ENCODE measurements at places on chromosomes 16 and 17.

- DNase-seq, result peak; percentile 7
Observed at GRCh38 chr16:25051406-25052150, 36.4 kb upstream of the ARHGAP17 start.

DNA sequence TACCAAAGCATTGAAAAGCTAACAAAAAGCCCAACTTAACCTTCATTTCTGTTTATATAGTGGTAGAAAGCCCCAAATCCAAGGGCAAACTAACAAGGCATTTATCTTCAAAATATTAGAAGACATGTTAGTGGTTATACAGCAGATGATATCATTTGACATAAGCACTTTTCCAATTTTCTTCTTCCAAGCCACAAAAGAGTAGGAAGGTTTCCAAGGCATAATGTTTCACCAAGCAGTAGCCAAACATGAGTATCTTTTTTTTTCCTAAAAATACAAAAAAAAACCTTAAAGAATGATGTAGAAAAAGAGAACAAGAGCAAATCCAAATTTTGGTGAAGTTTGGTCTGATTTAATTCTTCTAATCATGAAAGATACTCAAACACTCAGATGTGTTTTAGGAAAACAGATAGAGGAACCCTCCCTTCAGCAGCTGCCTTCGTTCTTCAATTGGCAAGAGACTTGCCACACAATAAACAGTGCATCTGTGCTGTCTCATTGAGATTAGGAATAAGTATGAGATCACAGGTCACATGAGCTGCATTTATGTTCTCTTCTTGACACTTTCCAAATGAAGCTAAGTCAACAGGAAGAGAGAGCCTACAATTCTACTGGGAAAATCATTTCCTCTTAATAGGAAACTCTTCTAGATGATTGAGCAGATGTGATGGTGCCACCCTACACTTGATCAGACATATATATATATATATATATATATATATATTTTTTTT lies 106.7 kb downstream of the TTC19 start:
- no peak for DNase-seq

DNA sequence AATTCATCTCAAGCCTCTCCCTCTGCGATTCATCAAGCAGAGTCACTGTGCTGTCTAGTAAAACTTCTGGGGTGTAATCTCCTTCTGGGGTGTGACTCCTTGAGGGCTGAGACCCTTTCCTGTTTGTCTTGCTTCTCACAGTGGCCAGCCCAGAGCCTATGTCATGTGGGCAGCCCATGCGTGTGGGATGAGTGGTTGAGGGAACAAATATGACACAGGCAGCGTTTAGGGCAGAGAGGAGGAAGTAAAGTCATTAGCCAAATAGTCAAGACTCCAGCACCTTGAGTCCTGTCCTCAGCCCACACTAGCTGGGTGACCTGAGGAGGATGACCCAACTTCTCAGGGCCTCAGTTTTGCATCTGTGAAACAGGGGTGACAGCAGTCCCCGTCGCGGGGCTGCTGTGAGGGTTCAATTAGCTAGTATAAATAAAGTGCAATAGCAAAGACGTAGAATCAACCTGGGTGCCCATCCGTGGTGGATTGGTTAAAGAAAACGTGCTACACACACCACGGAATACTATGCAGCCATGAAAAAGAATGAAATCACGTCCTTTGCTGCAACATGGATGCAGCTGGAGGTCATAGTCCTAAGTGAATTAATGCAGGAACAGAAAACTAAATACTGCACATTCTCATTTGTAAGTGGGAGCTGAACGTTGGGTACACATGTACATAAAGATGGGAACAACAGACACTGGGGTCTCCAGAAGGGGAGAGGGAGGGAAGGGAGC lies 4.5 kb upstream of the ITGAX start:
- no peak for DNase-seq

DNA sequence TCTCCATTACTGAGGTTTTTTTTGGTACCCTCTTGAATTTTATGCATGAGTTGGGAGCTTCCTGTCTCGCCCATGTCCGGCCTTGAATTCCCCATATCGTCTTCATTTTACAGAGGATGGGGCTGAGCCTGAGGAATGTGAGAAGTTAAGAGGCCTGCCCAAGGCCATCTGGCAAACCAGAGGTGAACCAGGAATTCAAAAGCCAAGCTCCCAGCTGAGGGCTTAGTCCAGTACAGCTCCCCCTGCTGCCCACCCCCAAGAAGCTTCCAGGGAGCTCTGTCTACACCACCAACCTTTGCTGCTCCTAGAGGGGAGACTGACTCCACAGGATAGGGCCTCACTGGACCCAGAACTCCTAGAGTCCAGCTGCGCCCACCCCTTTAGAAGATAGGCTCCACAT lies 20.7 kb upstream of the C16orf78 start:
- DNase-seq, result no peak

GRCh38 chr16:12611916-12612597 lies 191.6 kb downstream of the CPPED1 start:
- DNase-seq, result no peak

DNA sequence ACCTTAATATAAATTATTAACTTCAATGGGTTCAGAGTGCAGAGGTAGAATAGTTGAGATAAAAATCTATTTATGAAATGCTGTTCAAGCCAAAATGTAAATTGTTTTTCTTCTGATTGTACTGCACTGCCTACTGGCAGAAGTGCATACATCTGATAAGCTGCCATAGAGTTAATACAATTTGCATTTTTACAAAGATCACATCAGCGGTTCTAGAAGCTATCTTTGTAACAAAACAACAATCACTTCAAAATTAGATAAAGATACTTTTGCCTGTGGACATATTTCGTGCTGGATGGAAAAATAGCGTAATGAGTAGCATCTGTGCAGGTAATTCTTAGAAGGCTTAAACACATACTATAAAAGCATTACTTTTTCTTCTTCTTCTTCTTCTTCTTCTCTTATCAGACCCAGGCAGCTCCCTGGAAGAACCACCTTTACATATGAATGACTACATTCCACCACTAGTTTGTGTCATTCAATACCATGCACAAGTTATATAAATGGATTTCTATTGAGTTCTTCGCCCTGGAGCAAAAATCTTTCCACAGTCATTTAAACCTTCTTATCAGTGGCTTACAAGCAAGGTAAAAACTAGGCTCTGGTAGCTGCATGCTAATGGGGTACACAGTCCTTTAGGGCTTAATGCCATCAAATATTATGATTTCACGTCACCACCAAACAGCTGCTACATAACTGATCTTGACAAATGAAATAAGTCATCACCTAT lies 47.0 kb downstream of the SYNRG start:
- no peak for DNase-seq

- DNase-seq, result no peak
Observed at GRCh38 chr17:45752246-45752645, 31.9 kb upstream of the CRHR1 start.

- no peak for DNase-seq
Observed at GRCh38 chr17:17448076-17448475, 28.7 kb upstream of the MED9 start.

DNA sequence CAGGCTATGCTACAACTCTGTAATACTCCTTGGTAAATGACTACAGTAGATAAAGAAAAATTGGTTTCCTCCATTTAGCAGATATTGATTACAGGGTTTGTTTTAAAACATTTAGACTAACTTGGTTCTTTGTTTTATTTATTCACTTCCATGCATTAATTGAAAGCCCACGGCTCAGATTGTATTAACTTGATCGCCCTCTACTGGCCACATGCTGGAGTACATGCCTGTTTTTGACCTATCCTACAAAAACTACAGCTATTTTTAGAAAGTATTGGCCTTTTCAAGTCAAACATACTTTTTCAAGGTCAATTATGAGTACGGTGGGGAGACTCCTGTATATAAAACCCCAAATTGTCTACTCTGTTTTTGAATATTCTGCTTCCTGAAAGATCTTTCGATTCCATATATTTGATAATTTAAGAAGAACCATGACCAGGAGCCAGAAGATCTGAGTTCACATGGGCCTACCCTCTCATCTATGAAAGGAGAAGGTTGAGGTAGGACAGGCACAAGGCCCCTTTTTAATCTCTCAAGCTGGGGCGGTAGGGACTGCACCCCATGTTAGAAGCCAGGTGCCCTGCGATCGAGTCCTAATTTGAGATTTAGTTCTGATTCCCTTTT lies 51.8 kb downstream of the CA10 start:
- DNase-seq, result peak; percentile 54

DNA sequence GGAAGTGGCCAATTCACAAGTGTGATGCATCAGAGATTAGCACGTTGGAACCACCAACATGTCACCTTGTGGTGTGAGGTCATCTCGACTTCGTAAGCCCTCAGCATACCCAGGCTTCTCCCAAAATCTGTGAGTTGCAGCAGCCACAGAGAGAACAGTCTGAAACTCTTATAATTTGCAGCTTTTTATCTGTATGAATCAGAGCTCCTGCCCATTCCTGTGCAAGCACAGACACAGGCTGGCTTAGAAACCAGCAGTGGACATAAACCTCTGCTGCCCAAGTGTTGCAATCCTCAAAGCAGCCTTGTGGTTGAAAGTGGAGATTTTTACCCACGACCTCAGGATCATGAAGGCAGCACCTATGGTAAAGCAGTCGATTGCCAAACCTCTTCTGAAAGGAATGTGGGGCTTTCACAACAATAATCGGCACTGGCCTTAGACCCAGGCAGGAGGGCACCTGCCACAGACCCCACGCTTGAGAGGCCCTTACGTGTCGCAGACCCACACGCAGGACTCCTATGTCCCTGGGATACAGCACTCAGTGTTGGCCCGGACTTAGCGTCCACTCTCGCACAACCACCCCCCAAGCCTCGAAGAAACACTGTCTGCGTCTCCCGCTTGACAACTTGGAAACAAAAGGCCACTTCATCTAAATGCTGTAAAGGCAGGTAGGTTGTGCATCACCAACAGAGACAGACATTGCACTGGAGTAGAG lies 24.5 kb upstream of the OSGIN1 start:
- no peak for DNase-seq

Data from spinal cord (tissue), 10 donors.